Thoracic aorta (tissue), 2 donors: ENCODE measurements at places on chromosomes 2 and 18. TPM values are rescaled to one million over a fixed set of nuclear protein-coding genes. Genes with fewer than 3 reads are reported as not detected.

Gene SIX3
- 0.14 TPM for total RNA-seq

Gene SNTG2
- total RNA-seq = 18.6 TPM

Gene PLA2R1
- 28.7 TPM for total RNA-seq

- H3K27me3 ChIP-seq = no peaks in the 10 kb centered on the region
- no peak for DNase-seq
- no peaks in the 10 kb centered on the region for H3K4me1 ChIP-seq
- H3K27ac ChIP-seq = no peak overlapping the region
Measured at GRCh38 chr2:195471163-195471562, 185.9 kb upstream of the SLC39A10 start.

GRCh38 chr18:38993342-38993741, 1427.7 kb upstream of the CELF4 start:
- no peaks in the 10 kb centered on the region for H3K4me1 ChIP-seq
- H3K27me3 ChIP-seq = no peaks in the 10 kb centered on the region
- no peak for DNase-seq
- no peak overlapping the region for H3K4me3 ChIP-seq
- H3K27ac ChIP-seq = no peak overlapping the region
- no peaks in the 10 kb centered on the region for H3K36me3 ChIP-seq

- no peaks in the 10 kb centered on the region for H3K4me1 ChIP-seq
- no peaks in the 10 kb centered on the region for H3K27me3 ChIP-seq
- no peak overlapping the region for H3K4me3 ChIP-seq
- no peak overlapping the region for H3K27ac ChIP-seq
Measured at GRCh38 chr2:128615571-128615970, 296.9 kb upstream of the HS6ST1 start.

GRCh38 chr2:203882551-203882950, 15.0 kb downstream of the CTLA4 start:
- no peak overlapping the region for H3K4me3 ChIP-seq
- no peaks in the 10 kb centered on the region for H3K36me3 ChIP-seq
- no peaks in the 10 kb centered on the region for H3K4me1 ChIP-seq
- H3K27ac ChIP-seq = no peak overlapping the region

DNA sequence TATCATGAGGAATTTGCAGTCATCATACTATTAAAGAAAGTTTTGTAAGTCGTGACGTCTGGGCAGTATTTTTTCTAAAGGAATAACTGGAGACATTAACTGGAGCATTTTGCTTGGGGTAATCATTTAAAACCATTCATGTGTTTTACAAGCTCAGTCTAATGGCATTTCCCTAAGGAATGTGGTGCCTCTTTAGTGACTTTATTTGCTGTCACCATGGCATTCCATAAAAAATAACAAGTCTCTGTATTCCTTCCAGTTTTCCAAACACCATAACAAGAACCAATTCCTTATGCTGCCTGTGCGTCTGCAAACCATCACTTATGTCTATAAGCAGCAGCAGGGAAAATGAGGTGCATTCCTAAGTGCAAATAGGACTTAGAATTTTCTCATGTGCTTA, 82.8 kb downstream of the EPB41L3 start:
- no peak overlapping the region for H3K4me3 ChIP-seq
- no peaks in the 10 kb centered on the region for H3K27me3 ChIP-seq
- H3K36me3 ChIP-seq = no peaks in the 10 kb centered on the region
- H3K27ac ChIP-seq = no peak overlapping the region
- no peak for DNase-seq

Gene DARS1
- 67.9 TPM for total RNA-seq
